ENCODE measurements at places on chromosomes 2 and 18.

GRCh38 chr2:31522786-31523185, 58.0 kb downstream of the SRD5A2 start:
- no peak for DNase-seq

GRCh38 chr18:75122334-75122958, 86.5 kb downstream of the PTGR3 start:
- DNase-seq: no peak

DNA sequence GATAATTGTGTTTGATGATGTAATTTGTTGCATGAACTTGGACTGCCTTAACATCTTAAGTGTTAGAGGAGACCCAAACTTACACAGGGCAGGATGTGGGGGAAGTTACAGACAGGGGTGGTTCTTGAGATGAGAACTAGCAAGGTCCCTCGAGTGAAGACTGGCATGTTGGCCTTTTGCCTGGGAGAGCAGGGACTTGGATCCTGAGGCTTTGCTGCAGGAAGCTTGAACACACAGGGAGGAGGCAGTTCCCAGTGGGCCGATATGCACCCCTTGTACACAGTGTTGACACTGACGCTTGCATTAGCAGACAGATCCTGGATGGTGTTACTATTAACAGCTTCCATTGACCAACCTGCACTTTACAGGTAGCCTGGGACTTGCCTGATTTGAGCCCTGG, 47.5 kb downstream of the CHRNA1 start:
- no peak for DNase-seq

- DNase-seq: no peak
These were observed 37.8 kb downstream of the ARID5A start for GRCh38 chr2:96574364-96574763.

DNA sequence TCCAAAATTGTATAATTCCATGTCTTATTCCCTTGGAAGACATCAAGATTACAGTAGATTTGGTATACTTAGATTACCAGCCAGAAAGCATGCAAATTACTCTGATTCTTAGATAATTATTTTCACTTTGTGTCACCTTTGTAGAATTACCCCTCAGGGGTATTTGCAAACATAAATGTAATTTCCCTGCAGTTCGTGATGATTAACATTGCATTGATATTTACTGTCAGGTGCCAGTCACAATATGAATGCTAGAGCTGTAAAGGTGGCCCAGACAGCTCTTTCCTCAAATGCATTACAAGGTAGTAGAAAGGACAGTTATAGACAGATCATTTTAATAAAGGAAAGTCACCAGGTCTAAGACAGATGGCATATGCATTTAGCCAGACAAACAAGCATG, 1537.5 kb upstream of the PIK3C3 start:
- DNase-seq: no peak

- no peak for DNase-seq
These were observed 14.2 kb downstream of the GAREM2 start for GRCh38 chr2:26187114-26187513.

DNA sequence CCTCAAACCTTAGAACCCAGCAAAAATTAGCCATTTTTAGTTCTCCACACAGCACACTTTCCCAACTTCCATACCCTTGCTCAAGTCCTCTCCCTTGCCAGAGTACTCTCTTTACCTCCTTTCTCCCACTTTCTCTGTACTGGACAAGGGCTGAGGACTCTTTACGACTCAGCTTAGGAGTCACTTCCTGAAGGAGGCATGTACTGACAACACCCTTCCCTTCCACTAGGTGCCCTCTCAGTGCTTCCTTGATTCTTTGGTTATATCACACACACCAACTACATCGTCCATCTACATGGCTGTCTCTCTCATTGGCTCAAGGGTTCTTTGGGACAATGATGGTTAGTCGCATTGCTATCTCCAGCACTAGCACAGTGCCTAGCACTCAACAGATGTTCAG, 5.2 kb upstream of the C18orf63 start:
- no peak for DNase-seq

- no peak for DNase-seq
These were observed 116.4 kb downstream of the MAP3K20 start for GRCh38 chr2:173192071-173192470.

GRCh38 chr18:7856733-7857132, 289.6 kb downstream of the PTPRM start:
- no peak for DNase-seq

DNA sequence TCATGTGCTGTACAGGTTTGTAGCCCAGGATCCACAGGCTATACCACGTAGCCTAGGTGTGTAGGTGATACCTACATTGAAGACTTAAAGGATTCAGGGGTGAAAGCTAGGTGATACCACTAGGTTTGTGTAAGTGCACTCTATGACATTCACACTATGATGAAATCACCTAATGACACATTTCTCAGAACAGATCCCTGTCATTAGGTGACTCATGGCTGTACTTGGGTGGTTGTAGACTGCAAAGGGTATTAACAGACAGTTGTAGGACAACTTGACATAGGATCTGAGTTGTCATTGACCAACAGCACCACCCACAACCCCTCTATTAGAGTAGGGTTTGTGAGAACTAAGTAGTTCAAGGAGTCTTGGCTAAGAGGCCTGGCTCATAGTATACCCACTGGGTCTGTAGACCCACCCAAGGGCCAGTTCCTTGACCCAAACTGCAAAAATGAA, 27.7 kb upstream of the SMCHD1 start:
- DNase-seq: no peak

DNA sequence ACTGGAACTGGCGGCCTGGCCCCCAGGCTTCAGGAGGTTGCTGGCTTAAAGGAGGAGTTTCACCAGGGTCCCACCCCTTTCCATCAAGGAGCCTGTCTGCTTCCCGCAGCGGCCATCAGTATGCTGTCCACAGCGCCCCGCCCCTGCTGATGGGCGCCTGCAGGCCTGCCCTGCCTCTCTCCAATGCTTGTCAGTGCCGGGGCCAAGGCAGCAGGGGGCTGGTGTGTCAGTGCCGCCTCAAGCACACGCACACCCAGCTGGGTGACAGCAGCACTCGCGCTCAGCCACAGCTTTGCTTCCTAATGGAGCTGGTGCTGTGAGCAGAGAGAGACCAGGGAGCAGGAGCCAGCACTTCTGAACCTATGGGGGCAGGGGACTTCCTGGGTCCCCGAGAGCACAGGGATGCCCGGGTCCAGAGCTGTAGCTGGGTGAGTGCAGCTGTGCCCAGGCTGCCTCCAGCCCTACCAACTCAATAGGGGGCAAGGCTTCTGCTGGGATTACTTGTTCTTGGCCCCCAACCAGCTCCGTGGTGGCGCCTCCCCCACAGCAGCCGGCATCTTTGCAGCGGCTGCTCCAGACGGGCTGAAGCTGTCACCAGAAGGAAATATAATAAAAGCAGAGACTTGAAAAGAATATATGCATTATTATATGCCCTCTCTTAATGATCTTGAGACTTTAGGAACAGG, 377.2 kb upstream of the LRATD1 start:
- no peak for DNase-seq

GRCh38 chr2:30986231-30986580, 152.0 kb downstream of the GALNT14 start:
- DNase-seq: no peak

GRCh38 chr18:10258836-10259474, 195.5 kb upstream of the APCDD1 start:
- DNase-seq: no peak

DNA sequence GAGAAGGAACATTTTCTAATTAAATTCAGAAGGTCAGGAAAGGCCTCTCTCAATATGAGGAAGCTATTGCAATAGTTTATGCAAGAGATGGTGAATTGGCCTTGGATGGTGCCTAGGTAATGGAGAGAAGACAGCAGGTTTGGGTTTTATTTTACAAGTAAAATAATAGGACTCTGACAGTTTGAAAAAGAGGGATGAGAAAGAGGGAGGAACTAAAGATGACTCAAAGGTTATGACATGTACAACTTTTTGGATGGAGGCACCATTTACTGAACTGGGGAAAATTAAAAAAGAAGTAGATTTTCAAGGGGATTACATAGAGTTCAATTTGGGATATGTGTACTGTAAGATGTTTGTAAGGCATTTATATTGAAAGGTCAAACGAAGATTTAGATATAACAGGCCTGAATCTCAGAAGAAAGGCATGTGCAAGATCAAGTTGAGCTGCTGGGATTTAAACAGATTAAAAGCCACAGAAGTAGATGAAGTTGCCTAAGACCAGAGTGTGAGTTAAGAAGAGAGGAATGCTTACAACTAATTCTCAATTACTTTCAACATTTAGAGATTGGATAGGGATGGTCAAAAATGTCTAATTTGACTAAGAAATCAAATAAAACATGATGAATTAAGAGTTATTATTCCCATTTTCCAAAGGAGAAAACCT, 12.3 kb upstream of the ASNSD1 start:
- DNase-seq: no peak

DNA sequence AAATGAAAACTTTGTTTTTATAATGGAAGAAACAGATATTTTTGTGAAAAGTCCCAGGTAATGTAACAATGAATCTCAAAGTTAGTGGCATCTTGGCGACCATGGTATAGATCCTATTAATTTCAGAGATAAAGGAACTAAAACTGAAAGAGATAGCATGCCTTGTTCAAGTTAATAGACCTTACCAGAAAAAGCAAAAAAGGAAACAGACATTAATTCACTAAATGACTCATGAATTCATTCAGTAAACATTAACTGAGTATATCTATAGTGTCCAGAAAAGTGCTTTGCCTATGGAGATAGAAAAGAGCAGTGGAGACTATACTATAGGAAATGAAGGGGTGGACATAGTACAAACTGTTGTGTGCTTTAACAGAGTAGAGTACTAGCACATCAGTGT, 763.3 kb downstream of the TRIB2 start:
- no peak for DNase-seq

GRCh38 chr18:12376754-12377555, at the start of gene AFG3L2:
AFG3L2 (minus strand) TSS chr18:12377227; CDS start chr18:12377082, 145 bp downstream.
- DNase-seq: peak; percentile 93

- DNase-seq: no peak
These were observed 1206.7 kb upstream of the CDH2 start for GRCh38 chr18:29383311-29384273.

DNA sequence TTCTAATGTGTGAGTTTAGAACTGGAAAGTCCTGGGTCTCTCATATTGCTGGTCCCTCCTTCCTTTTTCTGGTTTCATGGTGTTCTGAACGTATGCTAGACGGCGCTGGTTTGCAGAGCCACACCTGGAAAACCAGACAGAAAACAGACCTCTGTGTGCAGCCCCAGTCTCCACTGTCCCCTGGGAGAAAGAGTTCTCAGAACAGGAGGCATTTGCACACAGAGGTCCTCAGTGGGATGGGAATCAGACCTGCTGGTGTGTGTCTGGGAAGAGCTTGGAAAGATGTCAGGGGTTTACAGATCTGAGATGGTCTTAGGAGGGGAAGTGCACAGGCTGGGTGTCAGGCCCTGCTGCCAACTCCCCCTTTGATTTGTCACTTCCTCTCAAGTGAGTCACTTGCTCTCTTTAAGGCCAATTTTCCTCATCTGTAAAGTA, 14.9 kb upstream of the MBP start:
- DNase-seq: no peak

DNA sequence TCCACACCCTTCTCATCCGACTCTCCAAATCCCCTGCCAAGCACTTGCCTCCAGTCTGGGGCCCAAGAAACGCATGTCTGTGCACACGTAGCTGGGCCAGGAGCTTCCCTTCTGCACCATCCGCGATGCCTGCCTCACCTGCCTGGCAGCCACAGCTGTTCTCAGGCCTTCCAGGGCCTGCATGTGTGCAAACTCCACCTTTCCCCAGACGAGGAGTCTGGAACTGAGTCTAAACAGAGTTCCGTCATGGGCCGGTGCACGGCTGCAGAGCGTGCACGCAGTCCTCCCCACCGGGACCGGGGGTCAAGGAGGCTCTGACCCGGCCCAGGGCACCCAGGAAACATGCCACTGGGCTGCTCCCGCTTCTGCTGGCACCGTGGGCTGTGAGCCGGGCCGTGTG, 66.8 kb upstream of the SALL3 start:
- no peak for DNase-seq

DNA sequence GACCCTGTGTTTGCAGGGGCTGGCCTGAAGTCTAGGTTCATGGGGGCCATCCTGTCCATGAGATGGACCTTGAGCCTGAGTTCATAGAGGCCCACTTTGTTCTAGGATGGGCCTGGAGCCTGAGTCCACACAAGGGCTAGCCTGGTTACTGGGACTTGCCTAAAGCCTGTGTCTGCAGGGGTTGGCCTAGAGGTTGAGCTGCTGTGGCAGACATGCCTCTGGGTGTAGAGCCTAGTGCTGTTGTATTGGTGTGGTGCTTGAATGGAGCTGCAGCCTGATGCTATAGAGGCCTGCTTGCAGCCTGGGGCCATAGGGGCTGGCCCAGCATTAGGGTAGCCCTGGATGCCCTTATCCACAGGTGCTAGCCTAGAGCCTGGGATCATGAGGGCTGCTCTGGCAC, 23.9 kb upstream of the RASGRP3 start:
- DNase-seq: no peak

- DNase-seq: no peak
These were observed 90.4 kb downstream of the FTCDNL1 start for GRCh38 chr2:199760574-199760973.

DNA sequence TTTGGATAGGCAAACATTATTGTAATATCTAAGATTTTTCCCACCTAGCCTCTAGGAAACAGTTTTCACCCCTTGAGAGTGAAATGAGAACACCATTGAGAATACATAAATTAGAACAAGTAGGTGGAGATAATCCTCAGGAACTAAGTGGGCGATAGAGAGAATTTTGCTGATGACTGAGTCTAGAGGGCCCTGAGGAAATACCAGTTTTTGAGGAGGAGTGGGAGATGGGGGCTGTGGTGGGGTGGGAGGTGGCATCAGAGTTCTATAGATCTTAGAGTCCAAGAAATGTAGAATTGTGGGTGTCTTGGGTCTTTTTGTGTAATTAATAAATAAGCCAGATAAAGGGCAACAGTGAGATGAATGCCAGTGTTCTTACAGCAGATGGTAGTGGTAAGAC, 11.8 kb downstream of the NCAPH start:
- DNase-seq: no peak

DNA sequence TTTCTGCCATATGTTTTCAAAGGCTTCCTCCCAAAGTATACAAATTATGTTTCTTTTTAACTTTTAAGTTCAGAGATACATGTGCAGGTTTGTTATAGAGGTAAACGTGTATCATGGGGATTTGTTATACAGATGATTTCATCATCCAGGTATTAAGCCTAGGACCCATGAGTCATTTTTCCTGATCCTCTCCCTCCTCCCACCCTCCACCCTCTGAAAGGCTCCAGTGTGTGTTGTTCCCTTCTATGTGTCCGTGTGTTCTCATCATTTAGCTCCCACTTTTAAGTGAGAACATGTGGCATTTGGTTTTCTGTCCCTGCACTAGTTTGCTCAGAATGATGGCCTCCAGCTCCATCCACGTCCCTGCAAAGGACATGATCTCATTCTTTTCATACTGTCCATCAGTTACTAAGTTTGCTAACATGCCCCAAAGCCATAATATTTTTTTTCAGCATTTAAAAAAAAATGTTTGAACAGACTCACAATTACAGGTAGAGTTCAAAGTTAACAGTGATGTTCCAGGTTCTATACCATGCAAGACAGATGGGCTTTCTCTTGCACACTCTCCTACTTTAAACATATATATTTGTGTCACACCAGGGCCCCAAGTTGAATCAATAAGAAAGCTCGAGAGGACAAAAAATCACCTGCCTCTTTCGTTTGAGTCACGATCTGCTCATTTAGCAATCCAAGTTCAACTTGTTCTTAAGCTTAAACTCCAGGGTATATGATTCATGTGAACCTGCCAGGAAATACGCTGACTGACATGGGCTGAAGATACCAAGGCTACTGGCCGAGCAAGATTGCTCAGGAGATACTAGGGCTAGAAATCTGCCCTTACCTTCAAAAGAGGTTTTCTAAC, 77.6 kb downstream of the AP1S3 start:
- DNase-seq: no peak

GRCh38 chr2:101817481-101817880, 120.0 kb downstream of the MAP4K4 start:
- DNase-seq: no peak

- no peak for DNase-seq
These were observed 972 bp upstream of the RASGRP3 start for GRCh38 chr2:33475224-33476130.

Data from 8988T (cell line).